ENCODE measurements at places on chromosomes 16 and 17.
A peak's percentile ranks its signal among the peaks of the same experiment; 100 is the strongest.

DNA sequence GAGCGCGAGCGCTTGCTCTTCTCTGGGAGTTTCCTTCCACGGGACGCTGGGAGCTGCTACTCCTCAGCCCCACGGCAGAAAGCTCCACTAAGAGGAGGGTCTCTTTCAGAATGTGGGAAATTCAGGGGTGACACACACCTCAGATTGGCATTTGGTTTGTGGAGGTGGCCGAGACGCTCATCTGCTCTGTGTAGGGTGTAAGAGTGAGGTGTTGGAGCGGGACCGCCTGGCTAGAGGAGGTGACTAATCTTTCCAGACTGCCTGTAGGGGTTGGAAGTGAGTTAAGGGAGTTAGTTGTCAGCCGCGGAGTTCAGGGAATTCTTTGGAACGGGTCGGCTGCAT, 735 bp downstream of the PSMD11 start:
- DNase-seq: peak; percentile 60

DNA sequence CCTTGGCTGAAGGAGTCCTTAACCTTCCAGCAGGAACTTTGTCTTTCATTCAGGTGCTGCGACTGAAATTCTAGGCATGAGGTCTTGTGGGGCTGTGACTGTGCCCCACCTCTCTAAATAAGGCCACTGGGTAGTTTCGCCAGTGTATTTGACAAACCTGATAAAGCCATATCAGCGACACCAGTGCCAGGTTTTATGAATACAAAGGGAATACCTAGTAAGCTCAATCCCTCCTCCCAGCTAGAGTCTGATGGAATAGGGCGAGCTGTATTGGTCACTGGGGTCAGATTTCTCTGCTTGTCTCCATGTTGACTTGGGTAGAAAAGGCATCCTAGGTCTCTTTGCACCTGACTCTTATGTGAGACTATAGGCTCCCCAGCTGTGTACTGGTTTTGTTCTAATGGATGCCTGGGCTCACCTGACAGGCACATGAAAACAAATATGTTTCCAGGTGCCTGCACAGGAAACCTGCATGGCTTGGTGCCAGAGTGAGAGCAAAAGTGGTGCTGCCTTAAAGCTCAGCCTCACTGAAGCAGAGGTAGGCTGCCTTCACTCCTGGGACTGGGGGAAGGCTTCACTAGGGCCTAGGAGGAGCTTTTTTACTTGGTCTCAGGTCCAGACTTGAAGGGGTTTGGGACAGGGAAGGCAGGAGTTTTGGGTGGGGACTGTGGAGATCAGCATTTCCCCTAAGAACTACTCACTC, 8.3 kb downstream of the SLC7A6 start:
- no peak for DNase-seq

- no peak for DNase-seq
Observed at GRCh38 chr17:2964370-2964769, 99.0 kb downstream of the OR1D5 start.

GRCh38 chr16:263182-263774, 12.5 kb downstream of the RGS11 start:
- DNase-seq: no peak

GRCh38 chr17:78231991-78232858, 794 bp downstream of the TMEM235 start:
- DNase-seq: no peak

Data from nucleus accumbens (tissue), 56 donors.